ENCODE measurements at places on chromosomes 11 and 22.

GRCh38 chr11:61507962-61508861 is at the start of gene LRRC10B:
Gene LRRC10B (plus strand): TSS chr11:61508749. CDS start chr11:61508999, 250 bp downstream.
- DNase-seq = no peak

DNA sequence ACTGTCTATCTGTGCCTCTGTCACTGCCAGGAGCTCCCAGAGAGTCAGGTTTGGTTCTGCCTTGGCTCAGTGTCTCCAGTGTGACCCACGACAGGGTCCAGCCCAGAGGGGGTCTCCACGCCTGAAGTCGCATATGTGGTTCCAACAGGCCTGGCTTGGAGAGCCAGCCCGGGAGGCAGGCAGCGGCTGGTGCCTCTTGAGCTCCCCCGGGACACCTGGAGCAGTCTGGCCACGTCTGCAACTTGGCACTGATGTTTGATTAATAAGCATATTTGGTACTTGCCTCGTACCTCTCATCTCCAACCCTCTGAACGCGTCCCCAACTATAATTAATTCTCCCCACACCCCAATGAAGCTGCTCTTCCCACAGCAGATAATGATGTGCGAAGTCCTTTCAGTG is 31.7 kb upstream of the SHISAL1 start:
- DNase-seq = no peak

- DNase-seq = no peak
Observed at GRCh38 chr11:17388609-17389210, at the start of gene KCNJ11. Gene KCNJ11 (minus strand): TSS chr11:17388659. CDS start chr11:17388091, 568 bp downstream.

DNA sequence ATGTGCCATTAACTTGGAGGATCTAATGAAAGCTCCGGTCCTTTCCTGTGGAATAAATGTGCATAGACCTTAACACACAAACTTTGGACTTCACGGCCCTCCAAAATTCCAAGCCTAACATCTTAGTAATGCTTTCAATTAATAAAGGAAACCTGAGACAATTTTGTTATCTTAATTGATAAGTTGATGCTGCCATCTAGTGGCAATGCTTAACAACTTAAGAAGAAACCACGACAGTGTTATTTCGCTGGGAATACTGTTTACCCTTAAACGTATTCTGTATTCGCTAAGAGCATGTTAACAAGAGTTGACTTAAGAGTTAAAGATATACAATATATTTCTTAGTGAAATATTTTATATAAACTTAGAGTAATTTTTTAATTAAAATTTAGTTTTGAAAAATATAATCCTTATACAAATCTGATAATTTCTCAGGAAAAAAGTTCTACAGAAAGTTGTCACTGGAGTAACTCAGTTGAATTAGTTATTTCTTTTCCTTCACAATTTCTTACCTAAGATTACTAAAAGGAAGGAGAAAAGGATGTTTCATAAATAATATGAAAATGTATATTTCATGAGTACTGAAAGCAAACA is 35.0 kb upstream of the OR9G4 start:
- peak; percentile 66 for DNase-seq

- no peak for DNase-seq
Observed at GRCh38 chr11:124875401-124875800, 10.2 kb downstream of the ROBO3 start.

- DNase-seq = no peak
Observed at GRCh38 chr22:31871480-31871879, 72.9 kb upstream of the YWHAH start.

- no peak for DNase-seq
Observed at GRCh38 chr22:49664891-49665290, 162.8 kb downstream of the BRD1 start.

DNA sequence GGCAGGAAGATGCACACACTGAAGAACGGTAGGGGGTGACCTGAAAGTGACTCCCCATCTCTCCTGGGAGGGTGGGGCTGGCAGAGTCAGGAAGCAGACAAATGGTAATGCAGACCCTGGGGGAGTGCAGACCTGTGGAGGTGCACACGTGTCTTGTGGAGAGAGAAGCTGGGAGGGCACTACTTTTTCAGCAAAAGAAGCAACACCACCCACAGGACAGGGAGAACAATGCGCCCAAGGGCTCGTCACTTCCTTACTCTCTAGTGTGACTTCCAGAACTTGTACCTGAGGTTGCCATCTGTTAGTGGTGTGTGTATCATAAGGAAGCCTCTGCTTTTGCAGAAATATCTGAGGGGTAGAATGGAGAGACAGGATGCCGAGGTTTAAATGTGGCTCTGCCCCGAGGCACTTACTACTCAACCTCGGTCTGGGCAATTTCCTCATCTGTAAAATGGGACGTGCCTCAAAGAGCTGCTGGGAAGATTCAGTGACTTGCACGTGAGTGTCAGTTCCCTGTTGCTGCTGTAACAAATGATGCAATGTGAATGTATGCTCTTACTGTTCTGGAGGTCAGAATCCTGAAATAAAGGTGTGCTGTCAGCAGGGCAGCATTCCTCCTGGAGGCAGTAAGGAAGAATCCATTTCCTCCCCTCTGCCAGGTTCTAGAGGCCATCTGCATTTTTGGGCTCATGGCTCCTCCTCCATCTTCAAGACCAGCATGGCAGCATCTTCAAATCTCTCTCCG is 323.4 kb downstream of the SHANK2 start:
- DNase-seq = no peak

Data from bronchial epithelial cell (primary cell).